ENCODE measurements at places on chromosomes 6 and 20.

DNA sequence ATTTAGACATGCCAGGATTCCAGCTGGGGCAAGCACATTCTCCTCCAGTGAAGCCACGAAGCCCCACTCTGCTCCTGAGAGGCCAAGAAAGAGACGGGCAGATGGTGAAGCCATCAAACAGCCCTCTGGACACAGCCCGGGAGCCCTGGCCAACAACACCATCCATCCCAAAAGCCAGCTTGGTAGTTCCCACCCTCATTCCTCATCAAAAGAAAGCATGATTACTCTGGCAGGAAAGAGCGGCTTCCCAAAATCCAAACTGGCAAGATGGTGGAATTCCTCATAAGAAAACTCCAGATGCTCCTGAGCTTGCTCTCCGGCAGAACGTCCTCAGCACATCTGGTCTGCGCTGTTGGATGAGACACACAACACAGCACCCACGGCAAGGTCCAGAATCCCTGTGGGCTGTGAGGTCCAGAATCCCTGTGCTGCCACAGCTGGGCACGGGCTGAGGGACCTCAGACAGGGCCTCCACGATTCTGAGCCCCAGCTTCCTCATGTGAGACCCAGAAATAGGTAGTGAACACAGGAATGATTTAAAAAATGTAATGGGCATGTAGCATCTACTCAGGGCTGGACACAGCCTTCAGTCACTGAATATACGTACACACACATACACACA, 52.6 kb downstream of the THBS2 start:
- no peak for DNase-seq

DNA sequence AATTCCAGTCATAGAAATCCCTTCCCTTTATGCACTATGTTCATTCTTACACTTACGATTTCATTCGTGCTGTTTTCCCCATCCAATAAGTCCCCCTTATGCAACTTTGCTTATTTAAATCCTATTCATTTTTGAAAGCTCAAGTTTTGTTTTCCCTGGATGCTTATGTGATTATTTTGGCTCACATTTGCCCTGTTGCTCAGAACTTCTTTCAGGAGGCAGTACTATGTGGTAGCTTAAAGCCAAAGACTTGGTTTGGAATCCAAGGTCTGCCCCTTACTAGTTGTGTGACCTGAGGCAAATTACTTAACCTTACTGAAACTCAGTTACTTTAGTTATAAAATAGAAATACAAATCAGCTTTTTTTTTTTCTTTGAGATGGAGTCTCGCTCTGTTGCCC, 59.6 kb downstream of the MOXD1 start:
- DNase-seq = no peak

DNA sequence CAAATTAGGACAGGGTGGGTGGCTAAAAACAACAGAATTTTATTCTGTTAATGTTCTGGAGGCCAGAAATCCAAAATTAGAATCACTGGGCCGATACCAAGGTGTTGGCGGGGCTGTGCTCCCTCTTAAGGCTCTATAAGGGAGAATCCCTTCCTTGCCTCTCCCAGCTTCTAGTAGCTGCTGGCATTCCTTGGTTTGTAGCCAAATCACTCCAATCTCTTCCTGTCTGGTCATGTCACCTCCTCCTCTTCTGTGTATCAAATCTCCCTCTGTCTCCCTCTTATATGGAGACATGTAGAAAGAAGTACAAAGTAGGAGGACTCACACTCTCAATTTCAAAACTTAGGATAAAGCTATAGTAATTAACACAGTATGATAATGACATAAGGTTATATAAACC, 102.9 kb upstream of the SIRPA start:
- no peak for DNase-seq

DNA sequence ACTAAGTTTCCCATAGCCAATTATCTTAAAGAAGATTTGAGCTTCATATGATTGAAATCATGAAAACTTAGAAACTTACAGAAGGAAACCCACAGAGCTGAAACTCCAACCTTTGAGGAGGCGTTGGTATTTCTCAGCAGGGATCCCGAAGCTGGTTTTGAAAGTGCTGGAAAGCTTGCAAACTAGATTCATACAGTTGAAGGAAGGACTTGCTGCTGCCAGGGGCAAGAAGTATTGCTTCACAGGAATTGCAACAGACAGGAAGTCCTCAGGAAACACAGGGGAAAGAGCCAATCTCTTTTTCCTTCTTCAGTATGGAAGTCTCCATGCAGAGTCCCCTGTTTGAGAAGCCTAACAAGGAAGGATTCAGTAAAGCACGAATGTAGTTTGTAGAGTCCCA, 419.7 kb downstream of the CD109 start:
- no peak for DNase-seq

GRCh38 chr20:40293740-40294139, 395.3 kb downstream of the MAFB start:
- DNase-seq = no peak

All from glutamatergic neuron (in vitro differentiated cells).